ENCODE measurements at places on chromosomes 11 and 22. TPM values are rescaled to one million over a fixed set of nuclear protein-coding genes. Genes with fewer than 3 reads are reported as not detected.
A peak's percentile ranks its signal among the peaks of the same experiment; 100 is the strongest.

GRCh38 chr11:70826541-70827335, 425.6 kb downstream of the SHANK2 start:
- DNase-seq: no peak

- DNase-seq: no peak
Observed at GRCh38 chr11:6674219-6674597, 8.9 kb downstream of the MRPL17 start.

DNA sequence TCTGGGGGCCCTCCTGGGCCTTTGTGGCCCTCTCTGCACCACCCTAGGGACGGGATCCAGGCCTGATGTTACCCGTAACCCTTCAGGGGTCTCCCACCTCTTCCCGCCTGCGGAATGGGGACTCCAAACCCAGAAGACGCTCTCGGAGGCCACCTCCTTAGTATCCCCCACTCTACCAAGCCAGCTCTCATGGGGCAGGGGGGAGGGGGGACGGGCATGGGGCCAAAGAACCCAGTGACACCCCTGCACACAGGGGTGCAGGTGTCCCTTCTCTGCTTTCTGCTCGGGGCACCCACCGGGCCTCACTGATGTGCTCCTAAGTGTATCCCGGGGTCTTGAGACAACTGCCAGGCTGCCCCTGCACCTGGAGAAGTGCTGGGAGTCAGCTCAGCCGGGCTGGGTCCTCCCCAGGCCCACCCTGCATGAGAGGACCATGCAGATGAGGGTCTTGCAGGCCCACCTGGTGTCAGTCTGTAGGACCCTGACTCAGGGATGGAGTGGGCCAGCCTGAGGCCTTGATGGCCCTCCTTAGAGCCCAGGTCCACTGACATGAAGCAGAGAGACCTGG, 176.9 kb downstream of the IGLL1 start:
- DNase-seq: no peak

DNA sequence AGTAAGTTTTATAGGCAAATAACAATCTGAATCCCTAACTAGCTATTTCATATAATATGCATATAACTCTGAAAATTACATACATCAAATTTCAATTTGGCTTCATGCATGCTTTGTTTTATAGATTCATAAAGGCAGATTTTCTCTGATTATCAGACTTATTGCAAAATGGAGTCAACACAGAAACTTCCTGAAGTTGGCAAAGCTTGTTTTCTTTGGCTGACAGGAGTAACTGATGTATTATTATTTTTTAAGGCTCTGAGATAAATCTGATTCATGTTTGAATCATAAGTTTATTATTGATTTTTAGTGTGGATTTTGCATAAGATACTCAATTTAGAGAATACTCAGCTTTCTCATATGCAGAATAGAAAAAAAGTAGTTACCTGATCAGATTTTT, 356.3 kb upstream of the CCDC90B start:
- DNase-seq: no peak

DNA sequence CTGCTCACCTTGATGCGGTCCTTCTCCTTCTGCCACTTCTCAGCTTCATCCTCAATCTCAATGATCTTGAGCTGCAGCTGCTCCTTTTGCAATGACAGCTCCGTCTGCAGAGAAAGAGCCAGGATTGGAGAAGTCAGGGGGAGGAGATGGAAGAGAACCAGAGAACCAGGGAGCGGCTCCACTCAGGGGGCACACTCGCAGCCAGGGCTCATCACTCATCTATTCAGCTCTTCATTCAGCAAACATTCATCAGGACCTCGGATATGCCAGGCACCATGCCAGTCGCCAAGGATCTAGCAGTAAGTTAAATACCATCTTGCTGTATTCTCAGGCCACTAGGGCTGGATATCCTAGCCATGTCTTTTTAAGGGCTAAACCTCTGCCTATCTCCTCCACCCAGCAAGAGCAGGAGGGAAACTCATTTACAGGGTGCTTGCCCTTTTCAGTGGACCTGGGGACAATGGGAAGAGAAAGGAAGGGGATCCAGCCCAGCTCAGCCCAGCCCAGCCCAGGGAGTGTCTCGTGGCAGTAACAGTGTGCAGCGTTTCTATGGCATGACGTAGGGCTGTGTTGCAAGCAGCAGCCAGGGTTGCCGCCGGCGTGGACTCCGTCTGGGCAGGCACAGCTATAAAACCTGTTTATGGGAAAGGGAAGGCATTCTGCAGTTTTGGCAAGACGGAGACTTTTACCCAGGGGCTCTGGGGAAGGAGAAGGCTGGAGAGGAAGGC, 9.4 kb downstream of the TRIM29 start:
- DNase-seq: peak; percentile 63

GRCh38 chr22:50293441-50294318, 13.8 kb downstream of the PLXNB2 start:
- DNase-seq: peak; percentile 68

- no peak for DNase-seq
Observed at GRCh38 chr11:47148903-47149531, 27.7 kb downstream of the ARFGAP2 start.

GRCh38 chr11:65973439-65974110, 12.0 kb downstream of the SART1 start:
- peak; percentile 21 for DNase-seq

DNA sequence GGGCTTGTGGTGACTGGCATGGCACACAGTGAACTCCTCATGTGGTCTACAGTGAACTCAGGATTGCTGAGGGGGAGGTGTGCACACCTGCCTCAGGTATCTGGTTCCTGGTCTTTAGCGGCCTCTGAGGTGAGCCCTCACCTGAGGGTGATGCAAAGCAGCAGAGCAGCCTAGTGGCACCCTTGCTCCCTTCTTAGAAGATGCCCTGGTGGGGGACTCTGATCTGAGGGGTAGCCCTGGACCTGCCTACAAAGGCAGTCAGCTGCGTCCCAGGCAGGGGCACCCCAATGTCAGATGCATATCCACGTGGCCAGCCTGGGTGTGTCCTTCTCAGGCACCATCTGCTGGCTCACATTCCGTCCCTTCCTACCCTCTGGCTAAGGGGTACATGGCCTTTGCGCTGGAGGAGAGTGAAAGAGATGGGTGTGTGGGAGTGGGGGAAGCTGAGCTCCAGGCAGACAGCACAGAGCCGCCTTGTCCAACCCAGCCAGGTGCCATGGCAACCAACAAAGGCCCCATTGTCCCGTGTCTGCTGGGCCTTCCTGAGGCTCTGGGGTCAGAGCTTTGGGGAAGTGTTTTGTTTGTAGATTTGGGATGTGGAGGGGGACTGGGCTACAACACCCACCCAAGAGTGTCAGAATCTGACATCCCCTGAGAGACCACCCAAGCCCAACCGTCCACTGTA, 5.8 kb downstream of the PLEKHB1 start:
- DNase-seq: no peak

DNA sequence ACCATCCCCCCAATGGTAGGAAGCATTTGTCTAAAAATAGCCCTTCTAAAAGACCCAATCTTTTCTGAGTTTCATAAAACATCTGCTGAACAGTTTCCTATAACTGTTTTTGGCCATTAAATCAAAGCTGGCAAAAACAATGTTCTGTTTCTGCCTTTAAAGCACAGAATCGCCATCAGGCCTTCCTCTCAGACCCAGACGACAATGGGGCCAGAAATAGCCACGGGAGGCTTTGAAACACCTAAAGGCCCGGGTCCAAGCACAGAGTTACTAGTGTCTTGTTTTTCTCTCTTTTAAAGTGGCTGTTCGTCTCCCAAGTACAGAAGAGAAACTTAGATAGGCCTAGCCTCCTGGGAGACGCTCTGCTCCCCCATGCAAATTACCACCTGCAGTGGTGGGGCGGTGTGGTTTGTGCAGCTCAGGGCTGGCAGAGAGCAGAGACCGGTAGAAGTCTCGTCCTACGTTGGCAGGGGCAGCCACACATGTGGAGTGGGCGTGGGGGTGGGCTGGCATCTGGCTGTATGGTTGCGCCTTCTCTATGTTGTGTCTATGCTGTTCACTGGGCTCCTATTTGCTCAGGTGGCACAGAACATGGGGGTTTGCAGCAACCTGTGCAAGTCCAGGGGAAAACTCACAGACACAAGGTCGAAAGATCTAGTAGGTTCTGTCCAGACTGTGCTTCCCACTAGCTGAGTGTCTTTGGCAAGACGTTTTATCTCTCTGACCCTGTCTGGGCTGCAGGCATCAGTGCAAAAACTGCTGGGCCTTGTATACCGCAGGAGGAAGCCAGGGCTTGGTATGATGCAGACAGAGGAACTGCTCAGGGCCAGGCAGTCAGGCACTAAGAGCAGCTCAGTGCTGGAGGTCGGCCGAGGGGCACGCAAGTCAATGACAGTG, 23.6 kb upstream of the ETS1 start:
- DNase-seq: no peak

- DNase-seq: peak; percentile 51
Observed at GRCh38 chr11:107563702-107564101, 1.8 kb downstream of the ALKBH8 start.

DNA sequence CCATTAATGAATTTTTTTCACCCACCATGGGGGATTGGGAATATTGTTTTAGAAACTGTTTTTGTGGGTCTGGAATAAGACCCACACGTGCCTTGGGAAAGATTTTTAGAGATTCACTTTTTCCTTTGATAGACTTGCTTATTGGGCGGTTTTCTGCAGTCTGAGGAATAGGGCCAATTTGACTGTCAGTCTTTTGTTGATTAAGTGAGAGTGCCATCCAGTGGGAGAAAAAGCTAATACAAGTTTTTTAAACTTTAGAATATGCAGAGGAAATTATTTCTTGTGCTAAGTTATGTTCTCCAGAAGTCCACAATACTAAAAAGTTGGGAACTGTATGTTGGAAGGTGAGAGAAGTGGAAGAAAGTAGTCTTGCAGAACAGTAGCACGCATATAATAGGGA, 56.1 kb downstream of the PRMT3 start:
- DNase-seq: peak; percentile 38

GRCh38 chr11:112831041-112831440, 130.2 kb upstream of the NCAM1 start:
- no peak for DNase-seq

DNA sequence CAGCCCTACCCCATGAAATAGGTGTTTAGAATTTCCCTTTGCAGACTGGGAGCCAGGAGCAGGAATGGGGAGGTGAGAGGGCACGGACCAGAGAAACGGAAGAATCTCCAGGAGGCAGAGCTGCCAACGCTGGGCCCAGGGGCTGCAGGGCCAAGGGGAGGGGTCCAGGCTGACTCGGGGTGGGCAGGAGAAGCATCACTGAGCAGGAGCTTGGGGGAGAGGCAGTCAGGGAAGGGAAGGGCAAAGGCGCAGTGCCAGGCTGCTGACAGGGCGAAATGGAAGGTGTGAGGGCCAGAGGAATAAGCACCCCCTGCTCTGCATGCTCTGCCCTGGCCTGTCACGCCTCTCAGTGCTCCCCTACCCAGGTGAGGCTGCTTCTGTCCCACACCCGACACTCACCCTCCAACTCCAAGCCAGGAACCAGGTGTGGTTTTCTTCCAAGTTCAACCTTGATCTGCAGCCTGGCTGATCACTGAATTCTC, 14.5 kb downstream of the LRRC32 start:
- no peak for DNase-seq

DNA sequence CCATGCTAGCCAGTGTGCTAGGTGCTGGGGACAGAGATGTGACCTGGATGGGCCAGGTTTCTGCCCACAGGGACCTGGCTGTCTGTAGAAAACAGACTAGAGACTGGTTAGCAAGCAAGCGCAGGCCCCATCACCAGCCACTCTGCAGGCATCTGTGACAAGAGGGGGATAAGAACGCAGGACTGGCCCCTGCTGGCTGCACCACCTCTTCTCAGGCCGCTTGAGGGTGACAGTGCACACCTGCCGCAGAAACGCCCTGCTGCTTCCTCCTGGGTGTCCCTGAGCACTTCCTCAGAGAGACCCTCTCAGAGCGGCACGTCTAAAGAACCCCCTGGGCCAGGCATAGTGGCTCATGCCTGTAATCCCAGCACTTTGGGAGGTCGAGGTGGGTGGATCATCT, 5.9 kb upstream of the PICK1 start:
- no peak for DNase-seq

DNA sequence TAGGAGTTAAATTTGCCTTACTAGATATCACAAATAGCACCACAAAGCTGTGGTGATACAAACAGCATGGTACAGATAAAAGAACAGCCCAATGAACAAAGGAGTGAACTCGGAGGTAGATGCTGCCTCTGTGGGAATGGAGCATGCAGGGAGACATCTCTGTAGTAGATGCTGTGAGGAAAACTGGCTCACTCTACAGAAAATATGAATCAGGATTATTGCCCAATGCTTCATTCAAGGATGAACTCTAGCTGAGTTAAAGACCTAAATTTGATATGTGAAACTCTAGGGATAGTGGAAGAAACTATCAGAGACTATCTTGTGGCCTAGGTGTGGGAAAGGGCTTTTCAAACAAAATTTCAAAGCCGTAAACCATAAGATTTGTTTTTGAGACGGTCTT, 15.3 kb upstream of the CAPN5 start:
- no peak for DNase-seq

- DNase-seq: no peak
Observed at GRCh38 chr22:37248251-37248650, 4.2 kb upstream of the RAC2 start.

DNA sequence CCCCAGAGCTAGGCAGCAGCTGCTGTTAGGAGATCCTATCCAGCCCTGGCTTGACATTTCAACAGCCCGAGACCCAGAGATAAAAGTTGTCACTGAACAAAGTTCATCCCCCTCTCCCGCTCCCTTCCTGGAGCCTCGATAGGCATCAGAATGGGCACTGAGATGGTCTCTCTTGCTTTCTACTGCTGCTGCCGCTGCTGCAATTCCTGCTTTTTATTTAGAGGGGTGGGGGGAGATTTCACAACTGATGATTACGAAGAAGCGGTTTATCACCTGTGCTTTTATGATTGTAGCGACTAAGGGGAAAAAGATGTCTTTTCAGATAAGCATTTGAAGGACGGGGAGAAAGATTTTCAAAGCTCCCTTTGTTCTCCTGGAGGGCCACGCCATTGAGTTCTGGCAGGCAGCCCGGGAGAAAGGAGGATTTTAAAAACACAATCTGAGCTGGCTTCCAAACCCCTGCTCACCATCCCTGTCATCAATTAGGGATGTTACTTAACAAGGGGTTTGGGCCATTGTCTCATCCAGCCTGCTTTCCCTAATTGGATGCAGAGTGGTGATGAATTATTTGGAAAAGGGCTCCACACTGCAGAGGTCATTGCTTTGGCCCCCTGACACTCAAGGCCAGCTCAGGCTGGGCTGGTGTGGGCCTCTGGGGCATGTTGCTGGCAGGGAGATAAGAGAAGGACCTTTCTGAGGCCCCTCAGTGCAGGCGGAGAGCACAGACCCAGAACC, 344.7 kb downstream of the BUD13 start:
- DNase-seq: no peak

The EFCAB6 gene
- 8.4 TPM for total RNA-seq

The B4GALNT4 gene
- 4.5 TPM for total RNA-seq

The BDNF gene
- 6.4 TPM for total RNA-seq

The NEFH gene
- 0.15 TPM for total RNA-seq

The RAPSN gene
- 0.10 TPM for total RNA-seq

The DNAJC4 gene
- 2.6 TPM for total RNA-seq

The ZFP91 gene
- total RNA-seq: 42.1 TPM

The TRIM49 gene
- total RNA-seq: not detected

The APOBEC3H gene
- 0.87 TPM for total RNA-seq

Measured in renal cortical epithelial cell (primary cell).